ENCODE measurements at places on chromosomes 7 and 10.

DNA sequence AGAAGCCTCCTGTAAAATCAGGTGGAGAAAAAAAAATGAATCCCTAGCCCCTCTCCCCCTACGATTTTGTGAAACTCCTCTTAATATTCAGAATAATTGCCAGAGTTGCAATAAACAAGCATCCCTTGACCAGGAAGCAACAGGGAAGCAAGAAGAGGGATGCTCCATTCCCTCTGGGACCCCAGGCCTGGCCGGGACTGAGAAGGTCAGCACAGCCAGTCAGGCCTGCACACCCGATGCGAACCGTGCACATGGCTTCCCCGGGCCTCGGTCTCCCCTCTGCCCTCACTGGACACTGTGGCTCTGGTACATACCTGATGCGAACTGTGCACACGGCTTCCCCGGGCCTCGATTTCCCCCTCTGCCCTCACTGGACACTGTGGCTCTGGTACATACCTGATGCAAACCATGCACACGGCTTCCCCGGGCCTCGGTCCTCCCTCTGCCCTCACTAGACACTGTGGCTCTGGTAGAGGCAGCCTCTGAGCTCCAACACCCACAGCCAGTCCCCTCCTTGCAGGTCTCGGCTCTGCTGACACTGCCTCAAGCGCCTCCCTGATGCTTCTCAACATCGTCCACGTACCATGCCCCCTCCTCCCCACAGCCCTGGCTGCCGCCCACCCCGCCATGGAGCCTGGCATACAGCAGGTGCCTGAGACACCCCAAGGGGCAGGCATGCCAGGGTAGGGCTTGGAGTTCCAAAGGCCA is 138.6 kb downstream of the DIP2C start:
- no peak for DNase-seq

- no peak for DNase-seq
These were observed 78.6 kb downstream of the THSD7A start for GRCh38 chr7:11753433-11753832.

DNA sequence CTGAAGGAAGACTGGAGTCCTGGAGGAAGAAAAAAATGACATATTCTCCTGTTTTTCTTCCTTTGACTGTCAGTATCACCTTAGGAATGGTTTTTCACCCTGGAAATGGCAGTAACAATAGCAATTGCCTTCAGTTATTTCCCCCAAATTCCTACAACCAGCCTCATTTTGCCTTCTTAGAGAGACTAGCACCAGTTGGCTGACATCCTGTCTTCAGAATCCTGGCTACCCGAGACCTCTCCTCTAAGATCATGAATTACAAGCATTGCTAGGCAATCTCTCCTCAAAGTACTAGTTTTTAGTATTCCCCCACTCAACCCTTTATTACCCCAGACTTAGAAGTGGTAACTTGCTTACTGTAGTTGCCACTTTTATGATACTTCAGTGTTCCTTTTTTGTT is 53.4 kb downstream of the TAS2R16 start:
- no peak for DNase-seq

DNA sequence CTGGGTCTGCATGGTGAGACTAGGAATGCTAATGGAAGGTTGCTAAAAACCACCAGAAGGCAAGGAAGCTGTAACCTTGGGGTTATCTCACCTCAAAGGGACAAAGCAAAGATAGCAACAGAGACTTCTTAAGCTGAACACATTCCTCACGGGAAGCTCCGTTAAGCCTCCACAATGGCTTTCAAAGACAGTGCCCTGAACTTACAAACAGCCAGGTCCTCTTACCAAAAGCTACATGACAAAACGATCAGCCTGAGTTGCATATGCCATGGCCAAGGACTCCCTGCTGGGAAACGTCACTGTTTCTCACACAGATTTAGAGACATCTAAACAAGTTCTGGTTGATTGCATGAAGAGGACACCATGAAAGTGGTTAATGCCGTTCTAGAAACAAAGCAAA is 52.7 kb downstream of the HTR5A start:
- DNase-seq = no peak

GRCh38 chr7:107799647-107800264 is 3.3 kb downstream of the SLC26A3 start:
- DNase-seq = no peak

DNA sequence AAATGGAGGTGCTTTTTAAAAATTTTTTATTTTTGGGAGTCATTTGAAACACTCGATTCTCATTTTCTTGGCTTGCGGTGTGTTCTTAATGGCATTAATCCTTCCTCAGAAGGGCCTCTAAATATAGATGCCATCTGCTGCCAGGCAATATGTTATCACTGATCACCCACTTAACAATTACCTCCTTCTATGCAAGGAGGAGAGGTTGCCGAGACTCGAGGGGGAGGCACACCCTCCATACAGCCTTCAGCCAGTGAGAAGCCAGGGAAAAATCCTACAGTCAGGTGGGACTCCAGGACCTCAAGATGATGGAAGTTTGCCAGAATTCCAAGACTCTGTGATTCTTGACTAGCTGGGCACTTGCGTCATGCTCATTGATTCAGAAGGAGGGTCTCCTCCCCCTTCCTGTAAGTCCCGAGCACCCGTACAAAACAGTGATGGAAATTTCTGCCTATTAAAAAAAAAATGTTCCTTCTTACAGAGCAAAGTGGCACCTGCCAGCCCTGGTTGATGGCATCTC is 574.5 kb downstream of the TYW1 start:
- no peak for DNase-seq

- DNase-seq = no peak
These were observed 48.5 kb upstream of the SHTN1 start for GRCh38 chr10:117053482-117053881.

DNA sequence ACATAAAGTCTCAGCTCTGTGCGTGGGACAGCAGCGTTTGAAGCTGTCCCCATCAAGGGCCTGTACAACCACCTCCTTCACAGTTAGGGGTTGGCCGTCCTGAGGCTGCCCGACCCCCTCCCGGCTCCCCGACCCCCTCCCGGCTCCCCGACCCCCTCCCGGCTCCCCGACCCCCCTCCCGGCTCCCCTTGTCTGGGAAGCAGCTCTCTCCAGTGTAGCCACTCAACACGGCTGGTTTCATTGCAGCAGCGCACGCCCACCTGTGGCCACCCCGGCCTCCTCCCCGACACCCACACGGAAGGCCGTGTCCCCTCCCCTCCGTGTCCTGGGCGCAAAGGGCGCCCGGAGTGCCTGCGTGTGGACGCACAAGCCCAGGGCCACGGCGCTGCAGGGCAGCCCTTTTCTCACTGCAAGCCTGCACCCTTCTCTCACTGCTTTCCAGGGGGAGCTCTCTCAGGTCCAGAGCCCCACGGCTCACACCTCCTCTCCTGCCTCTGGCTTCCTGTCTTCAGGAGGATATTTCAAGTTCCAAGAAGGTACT is 20.9 kb upstream of the FAM20C start:
- DNase-seq = no peak

GRCh38 chr7:124399941-124400340 is 365.7 kb downstream of the GPR37 start:
- DNase-seq = no peak

GRCh38 chr7:90900628-90901356 is 304.7 kb downstream of the CDK14 start:
- no peak for DNase-seq

DNA sequence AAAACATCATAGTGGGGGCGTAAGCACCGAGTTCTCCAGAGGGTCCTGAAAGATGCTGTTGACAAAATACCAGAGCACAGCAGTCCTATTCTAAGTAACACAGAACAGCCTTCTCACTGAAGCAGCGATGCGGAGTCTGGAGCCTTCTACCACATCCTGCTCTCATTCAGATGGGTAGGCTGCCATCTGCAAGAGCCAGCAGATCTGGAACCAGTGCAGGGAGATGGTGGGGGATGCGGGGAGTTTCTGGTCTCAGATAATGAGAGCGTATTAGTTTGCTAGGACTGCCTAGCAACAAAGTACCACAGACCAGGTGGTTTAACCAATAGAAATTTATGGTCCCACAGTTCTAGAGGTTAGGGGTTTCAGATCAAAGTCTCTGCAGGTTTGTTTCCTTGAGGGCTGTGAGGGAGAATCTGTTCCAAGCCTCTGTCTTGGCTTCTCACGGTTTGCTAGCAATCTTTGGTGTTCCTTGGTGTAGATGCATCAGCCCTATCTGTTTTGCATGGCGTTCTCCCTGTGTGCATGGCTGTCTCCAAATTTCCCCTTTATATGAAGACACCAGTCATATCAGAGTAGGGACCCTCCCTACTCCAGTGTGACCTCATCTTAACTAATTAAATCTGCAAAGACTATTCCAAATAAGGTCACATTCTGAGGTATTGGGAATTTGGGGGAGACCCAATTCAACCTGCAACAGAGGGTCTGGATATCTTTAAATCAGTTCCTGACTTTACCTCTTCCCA is 52.0 kb upstream of the STEAP1B start:
- DNase-seq = no peak

DNA sequence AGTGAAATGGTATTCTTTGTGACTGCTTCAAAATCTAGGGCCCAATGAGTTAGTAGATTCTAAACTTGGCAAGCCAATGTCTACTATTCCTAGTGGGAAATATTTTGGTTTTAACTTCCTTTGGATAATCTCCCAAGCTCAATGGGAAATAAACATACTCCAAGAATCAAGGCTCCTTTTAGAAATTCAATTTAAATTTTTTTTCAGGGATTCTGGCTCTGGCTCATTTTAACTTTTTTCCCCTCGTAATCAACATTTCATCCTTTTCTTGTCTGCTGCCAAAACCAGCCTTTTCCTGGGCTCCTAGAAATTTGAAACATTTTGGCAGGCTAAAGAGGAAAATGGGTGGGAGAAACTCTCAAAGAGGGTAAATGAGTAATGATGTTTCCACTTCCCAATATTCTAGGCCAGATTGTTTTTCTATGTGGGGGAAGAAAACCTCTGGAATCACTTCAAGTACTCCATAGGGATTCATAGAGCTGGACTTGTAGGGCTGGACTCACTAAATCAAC is 85.6 kb upstream of the AGR3 start:
- DNase-seq = no peak

- no peak for DNase-seq
These were observed 156.8 kb downstream of the FRMD4A start for GRCh38 chr10:14173706-14174594.

DNA sequence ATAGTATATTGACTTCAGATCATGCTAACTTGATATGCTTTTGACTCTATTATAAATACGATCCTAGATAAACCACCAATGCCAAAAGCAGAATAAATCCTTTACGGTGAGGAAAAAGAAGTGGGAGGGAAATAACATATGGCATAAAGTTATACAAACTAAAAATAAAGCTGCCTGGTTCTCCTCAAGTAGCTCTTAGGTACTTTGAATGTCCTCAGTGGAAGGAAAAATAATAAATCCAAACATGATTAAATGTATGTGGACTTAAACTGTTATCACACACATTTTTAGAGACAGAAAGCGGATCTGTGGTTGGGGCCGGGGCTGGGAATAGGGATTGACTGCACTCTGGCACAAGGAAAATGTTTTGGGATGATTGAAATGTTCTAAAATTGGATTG is 23.6 kb downstream of the EEPD1 start:
- no peak for DNase-seq

DNA sequence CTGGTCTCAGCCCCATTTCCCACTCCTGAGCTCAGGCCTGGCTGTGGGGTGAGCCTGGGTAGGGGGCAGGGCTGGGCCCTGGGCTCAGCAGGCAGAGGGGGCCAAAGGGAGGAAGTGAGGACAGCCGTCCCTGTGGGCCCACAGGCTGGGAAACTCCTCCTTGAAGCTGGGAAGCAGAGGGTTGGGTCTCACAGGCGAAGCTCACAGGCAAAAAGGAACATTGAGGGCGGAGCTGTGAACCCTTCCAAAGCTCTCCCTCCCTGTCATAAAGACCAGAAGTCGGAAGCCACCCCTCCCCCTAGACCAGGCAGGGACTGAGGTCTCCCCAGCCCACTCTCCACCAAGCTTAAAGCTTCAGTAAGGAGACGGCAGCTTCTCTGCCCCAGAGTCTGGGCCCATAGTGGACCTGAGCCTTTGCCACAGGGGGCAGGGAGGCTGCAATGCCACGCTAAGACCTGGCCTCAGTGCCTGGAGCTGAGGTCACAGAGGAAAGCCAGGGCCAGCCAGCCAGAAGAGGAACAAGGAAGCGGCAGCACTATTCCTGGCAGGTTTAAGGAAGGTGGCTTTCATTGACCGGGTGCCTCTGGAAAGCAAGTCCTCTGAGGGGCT is 1.0 kb upstream of the KCP start:
- DNase-seq = no peak

DNA sequence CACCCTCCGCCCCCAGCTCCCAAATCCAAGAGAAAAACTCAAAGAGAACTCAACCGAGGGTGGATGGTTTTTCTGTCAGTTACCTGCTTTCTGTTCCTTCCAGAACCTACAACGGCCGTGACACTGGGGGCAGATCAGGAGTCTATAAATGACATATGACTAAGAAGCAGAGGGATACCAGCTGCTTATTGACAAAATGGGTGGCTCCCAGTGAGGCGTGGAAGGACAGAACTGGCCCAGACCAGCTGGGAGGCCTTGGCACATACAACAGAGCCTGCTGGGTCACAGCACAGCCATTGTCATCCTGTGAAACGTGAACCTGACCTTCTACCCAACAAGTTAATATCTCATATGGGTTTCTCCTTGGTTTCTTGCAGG is 84.3 kb upstream of the ADRB1 start:
- DNase-seq = no peak

- no peak for DNase-seq
These were observed 45.0 kb downstream of the DAGLB start for GRCh38 chr7:6402741-6403140.

DNA sequence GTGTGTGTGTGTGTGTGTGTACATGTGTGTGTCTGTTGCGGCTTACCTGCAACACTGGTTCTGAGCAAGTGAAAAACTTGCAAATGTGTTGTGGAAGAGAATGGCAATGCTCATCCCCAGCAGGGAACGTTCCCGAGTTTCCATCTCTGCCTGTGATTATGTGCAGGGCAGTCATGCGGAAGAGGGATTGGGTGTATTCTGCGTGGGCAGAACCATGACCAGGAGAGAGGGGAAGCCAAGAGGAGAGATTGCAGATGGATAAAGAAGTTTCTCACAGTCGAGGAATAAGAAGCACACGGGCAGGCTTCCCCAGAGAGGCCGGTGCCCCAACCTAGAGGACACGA is 99.9 kb downstream of the CTBP2 start:
- no peak for DNase-seq

- DNase-seq = no peak
These were observed 457.1 kb downstream of the TYW1 start for GRCh38 chr7:67453580-67454380.

DNA sequence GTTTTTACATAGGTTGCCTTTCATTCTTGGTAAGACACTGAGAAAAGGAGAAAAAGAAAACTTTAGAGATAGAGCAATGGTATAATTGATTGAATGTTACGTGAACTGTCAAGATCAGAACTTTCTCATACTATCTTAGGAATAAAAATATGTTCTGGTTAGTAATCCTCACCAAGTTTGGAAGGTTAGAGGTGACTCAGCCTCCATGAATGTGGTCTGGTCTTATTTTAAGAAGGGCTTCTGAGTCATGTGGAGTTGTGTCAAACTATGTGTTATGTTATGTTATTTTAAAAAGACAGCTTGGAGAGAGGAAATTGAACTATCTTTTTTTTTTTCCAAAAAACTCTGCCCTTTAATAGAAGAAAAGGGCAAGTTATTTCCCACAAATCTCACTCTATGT is 458.6 kb upstream of the KLF6 start:
- DNase-seq = no peak

Data from activated T-helper 9 cell treated with anti-CD3 and anti-CD28 coated beads, Interleukin-2, amount 50 U/mL, for 16 hours (primary cell).